Spleen (tissue), 13 donors: ENCODE measurements at places on chromosomes 6 and 20. TPM values are rescaled to one million over a fixed set of nuclear protein-coding genes. Genes with fewer than 3 reads are reported as not detected.

GRCh38 chr6:156659822-156660198, 117.4 kb upstream of the ARID1B start:
- DNase-seq, result no peak

- DNase-seq, result no peak
These were observed 726 bp upstream of the ARFGEF3 start for GRCh38 chr6:138161088-138161337.

CLPSL2 gene
- not detected for total RNA-seq

DNA sequence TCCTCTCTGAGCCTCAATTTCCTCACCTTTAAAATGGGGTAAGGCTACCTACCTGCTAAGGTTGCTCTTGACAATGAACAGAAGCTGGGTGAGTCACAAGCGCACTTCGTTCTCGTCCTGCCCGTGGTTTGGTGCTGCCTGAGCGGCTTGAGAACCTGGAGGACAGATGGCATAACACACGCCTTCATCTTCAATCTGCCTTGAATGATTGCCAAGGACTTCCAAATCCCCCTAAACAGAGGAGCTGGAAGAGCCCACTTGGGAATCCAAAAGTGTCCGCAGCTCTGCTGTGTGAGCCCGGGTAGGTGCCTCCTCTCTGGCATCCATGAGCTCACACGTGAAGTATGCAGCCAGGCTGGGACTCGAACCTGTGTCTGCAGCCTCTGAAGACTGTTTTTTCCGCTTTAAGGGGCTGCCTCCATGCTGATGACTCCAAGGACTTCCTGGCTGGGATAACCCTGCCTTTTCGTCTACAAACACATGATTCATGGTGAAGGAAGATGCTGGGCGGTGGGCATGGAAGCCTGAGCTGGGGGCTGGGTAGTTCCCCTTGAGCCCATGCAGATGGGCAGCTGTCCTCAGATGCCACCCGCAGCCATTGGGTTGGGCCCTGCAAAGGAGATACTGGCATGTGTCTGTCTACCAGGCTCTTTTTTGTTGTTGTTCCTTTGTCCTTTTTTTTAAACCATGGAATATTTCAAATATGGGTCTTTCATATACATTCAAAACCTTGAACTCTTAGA, 25.3 kb upstream of the CSNK2A1 start:
- no peak for DNase-seq

DNA sequence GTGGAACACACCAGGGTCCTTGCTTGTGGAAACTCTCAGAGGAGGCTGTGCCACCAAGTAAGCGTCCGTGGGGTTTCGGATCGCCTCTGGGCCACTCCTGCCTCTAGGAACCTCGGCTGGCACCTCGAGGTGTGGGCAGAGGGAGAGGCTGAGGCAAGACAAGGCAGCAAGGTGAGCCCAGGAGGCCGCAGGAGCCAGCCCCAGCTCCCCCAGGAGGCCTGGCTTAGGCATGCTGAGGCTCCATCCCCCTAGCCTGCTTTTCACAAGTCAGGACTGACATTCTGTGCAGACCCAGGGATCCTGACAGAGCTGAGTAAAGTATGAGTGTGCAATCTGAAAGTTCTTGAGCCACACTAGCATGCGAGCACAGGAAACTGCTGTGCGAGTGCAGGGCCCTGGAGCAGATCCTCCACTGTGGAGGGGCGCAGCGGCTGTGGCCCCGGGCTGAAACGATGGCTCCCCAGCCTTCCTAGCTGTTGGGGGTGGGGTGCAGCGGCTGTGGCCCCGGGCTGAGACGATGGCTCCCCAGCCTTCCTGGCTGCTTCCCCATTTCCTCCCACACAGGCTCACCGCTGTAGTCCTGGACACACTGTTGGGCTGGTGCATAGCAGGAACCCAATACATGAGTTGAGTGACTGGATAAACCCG, 75.2 kb upstream of the CD93 start:
- DNase-seq, result peak; percentile 84

CLIC5 gene
- total RNA-seq, result 53.4 TPM

- DNase-seq, result no peak
These were observed 192.1 kb downstream of the SAMD5 start for GRCh38 chr6:147700436-147701209.

DNA sequence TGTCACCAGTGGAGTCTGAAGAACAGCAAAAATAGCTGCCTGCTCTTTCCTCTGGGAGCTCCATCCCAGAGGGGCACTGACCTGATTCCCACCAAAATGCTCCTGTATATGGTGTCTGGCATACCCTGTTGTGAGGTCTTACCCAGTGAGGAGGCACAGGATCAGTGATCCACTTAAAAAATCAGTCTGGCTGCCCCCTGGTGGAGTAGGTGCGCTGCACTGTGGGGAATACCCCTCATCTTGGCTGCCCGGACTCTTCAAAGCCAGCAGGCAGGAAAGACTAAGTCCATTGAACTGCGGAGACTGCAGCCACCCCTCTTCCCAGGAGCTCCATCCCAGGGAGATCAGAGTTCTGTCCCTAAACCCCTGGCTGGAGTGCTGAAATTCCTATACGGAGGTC, 230.9 kb upstream of the HTR1E start:
- DNase-seq, result no peak

DACT2 gene
- total RNA-seq, result not detected

BMP2 gene
- total RNA-seq, result 18.5 TPM

MUC21 gene
- total RNA-seq, result not detected

KCNS1 gene
- total RNA-seq, result not detected

DNA sequence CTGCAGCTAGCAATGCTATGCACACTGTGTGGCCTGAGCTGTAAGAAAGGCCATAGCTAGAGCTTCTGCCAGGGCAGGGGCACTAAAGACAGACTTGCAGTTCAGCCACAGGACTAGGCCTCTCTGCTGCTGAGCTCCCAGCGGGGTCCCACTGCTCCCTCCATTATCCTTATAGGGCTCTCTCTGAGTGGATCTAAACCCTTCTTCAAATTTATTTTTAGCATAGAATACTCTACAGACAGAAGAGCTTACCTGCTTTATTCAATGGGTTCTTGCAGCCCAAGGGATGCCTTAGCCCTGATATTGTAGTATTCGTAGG, 100.9 kb upstream of the MLN start:
- DNase-seq, result no peak

- no peak for DNase-seq
These were observed 42.1 kb downstream of the BFSP1 start for GRCh38 chr20:17488916-17489600.
